NCI-H2081 (cell line): ENCODE measurements at places on chromosomes 4 and X.

GRCh38 chrX:48684134-48684533, 535 bp downstream of the WAS start:
- DNase-seq = no peak

DNA sequence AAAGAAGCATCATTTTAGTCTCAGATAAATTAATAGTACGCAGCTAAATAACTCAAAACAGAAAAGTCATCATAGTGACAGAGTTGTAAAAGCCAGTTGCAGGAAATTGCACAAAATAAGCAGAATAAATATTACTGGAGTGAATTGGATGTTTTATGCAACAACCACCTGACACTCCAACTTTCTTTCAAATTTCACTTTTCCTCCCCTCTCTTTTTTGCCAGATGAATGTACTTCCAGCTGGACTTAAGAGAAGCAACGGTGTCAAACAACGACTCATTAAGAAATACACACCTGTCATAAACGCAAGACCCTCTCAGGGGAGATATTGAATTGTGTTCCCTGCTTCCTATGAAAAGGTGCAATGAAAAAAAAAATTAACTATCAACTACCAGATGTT, 120.2 kb upstream of the HCCS start:
- no peak for DNase-seq

DNA sequence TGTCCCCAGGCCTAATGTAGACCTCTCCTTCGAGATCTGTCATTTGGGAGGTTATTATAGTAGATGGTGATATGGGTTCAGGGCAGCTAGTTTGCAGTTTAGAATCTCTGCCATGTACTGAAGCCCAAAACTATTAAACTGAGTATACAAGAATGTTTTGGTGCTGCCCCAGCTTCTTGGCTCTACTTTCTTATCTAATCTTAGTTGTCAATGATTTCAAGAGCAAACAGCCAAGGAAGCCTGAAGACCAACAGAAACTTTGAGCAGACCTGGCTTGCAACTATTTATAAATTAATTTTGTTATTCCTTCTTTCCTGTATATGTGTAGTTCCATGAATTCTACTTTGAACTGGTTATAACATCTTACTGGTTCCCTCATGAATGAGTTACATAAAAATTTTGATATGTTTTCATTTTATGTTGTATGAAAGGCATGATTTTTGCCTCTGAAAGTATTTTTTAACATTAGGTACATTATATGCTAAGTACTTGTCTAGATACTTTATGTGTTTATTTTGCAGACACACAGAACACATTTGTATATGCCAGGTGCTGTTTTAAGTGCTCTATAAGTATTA, 2.0 kb upstream of the MGST2 start:
- no peak for DNase-seq

GRCh38 chrX:24203072-24203808, 53.7 kb downstream of the ZFX start:
- no peak for DNase-seq

DNA sequence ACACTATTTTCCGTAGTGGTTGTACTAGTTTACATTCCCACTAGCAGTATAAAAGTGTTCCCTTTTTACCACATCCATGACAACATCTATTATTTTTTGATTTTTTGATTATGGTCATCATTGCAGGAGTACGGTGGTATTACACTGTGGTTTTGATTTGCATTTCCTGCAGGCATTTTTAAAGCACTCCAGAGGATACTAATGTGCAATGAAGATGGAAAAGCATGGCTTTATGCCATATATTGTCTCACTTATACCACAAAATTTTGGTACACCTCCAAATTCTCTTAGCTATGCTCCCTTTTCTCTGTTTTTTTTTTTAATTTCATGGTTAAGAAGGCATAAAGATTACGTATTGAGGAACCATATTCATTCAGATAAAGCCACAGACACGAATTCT, 35.1 kb upstream of the NPY2R start:
- DNase-seq = no peak

- DNase-seq = no peak
Observed at GRCh38 chr4:46081248-46081647, 42.6 kb downstream of the GABRG1 start.

GRCh38 chrX:150902434-150903109, 4.1 kb upstream of the CD99L2 start:
- no peak for DNase-seq

DNA sequence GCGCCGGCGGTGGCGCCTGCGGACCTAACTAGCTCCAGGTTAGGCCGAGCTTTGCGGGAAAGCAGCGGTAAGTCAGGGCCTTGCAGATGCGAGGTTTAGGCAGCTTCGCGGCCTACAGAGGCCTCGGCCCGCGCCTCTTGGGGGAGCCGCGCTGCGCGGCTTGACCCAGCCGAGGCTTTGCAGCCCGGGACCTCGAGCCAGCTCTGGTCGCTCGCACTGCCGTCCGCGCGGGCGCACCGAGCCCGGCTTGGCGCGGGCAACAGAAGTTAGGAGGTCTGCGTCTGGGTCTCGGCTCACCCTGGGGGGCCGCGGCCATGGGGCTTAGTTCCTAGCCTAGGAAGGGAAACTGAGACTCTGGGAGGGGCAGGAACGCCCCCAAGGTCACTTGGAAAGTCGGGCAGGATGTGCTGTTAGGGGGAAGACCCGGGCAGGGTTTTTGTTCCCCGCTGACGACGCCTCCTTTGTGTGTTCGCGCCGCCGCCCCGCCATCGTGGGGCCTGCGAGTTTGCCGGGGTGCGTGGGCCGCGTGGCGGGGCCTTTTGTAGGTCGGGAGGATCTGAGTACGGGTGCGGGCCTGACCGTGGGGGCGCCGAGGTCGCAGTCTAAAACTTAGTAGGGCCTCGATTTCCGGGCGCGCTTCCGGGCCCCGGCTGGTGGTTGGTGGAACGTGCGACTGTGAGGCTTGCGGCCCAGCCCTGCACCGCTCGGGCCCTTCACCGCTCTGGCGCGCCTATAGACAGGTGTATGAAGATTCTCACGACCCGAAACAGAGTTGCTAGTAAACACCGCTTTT, 482 bp downstream of the RNF4 start:
- DNase-seq = peak; percentile 52

GRCh38 chr4:128256539-128256938, 31.1 kb downstream of the PGRMC2 start:
- DNase-seq = peak; percentile 44

DNA sequence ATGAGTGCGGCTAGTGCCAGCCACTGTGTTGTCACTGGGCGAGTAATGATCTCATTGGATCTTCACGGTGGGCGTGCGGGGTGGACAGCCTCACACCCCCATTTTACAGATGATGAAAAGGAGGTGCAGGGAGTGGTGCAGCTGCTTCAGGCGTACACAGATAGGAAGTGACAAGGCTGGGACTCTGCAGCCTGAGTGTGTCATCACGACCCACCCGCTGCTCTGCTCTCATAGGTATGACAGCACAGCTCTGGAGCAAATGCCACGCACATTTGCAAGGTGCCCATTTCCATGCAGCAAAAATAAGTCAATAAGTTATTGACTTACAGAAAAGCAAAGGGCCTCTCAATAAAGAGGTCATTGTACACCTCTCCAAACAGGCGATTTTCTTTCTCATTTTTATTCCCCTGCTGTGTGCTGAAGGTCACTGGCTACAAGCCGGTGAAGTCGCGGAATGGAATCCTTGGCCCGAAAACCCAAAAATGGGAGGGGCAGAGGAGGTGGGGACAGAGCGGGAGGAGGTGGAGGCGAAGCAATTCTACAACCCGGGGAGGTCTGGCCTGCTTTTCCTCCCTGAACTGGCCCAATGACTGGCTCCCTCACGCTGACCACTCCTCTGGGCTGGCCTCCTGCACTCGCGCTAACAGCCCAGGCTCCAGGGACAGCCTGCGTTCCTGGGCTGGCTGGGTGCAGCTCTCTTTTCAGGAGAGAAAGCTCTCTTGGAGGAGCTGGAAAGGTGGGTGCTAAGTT, at the start of gene SOD3:
SOD3 (plus strand) TSS at position 658 of the 750 bp plus-strand sequence. CDS start 3,949 bp downstream, outside the sequence.
- no peak for DNase-seq

- no peak for DNase-seq
Observed at GRCh38 chrX:106331606-106332005, 163.5 kb downstream of the PWWP3B start.

GRCh38 chrX:19121466-19121865, 802 bp downstream of the ADGRG2 start:
- no peak for DNase-seq

GRCh38 chr4:107304699-107305286, 268.7 kb upstream of the DKK2 start:
- DNase-seq = no peak

DNA sequence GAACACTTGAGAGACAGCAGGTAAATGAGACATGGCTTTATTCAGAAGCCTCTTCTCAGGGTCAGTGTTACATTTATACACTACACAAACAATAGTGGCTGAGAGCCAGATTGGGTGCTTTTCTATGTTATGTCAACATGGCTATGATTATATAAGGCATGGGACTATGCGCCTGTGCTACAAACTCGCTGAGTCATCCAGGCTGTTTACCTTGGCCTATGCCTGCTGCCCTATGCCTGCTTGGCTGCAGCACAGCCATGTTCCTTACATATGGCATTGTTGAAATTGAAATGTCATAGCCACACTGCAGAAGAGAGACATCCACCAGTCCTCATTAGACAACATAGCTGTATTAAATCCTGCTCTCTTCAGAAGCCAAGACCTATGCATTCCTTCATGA, 236.3 kb upstream of the NWD2 start:
- peak; percentile 84 for DNase-seq

- no peak for DNase-seq
Observed at GRCh38 chr4:141459020-141459419, 177.4 kb upstream of the IL15 start.

DNA sequence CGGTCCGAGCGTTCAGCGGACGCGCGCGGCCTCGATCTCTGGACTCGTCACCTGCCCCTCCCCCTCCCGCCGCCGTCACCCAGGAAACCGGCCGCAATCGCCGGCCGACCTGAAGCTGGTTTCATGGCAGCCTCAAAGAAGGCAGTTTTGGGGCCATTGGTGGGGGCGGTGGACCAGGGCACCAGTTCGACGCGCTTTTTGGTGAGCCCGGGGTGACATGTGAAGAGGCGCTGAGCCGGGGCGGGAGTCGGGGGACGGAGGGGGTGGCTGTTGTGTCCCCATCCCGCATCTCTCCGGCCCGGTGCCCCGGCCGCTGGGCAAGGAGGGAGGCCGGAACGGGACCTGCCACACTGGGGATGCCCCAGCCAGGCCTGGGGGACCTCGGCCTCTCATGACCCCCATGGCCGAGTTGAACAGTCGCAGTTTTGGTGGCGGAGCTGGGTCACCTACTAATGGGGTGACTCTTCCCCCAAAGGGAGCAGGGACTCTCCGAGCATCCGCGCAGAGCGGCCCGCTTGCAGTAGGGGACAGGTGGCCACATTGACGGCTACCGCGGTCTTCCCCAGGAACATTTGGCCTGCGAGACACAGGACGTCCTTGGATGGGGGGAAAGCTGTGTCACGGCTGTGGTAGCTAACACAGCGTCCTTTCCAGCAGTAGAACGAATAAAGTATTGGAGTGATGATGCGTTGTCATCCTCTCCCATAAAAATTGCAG, at the start of gene GK:
GK (plus strand) TSS at position 9 of the 717 bp plus-strand sequence; CDS start at position 124, 115 bp downstream.
- DNase-seq = no peak

GRCh38 chrX:149846789-149847188, 34.2 kb upstream of the MAGEA8 start:
- DNase-seq = no peak

GRCh38 chr4:150023489-150023888, 54.8 kb upstream of the DCLK2 start:
- no peak for DNase-seq

- no peak for DNase-seq
Observed at GRCh38 chr4:185381288-185382196, 14.2 kb downstream of the LRP2BP start.

GRCh38 chrX:96713303-96713702, 28.7 kb downstream of the DIAPH2 start:
- DNase-seq = peak; percentile 81

DNA sequence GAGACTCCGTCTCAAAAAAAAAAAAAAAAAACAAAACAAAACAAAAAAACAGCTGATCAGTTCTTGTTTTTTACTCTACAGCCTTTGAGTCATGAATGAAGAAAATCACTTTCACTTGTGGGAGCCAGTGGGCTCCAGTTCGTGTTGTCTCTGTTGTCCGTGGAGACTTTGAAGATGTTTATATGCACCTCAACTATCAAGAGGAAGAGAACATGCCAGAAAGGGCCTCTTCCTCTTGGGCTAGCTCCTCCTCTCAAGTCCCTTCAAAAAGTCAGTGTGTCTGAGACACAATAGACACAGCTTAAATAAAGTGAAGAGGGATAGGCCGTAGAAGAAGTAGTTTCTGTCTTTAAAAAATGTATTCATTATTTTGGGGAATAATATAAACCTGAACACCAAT, 182.7 kb downstream of the KDR start:
- no peak for DNase-seq

DNA sequence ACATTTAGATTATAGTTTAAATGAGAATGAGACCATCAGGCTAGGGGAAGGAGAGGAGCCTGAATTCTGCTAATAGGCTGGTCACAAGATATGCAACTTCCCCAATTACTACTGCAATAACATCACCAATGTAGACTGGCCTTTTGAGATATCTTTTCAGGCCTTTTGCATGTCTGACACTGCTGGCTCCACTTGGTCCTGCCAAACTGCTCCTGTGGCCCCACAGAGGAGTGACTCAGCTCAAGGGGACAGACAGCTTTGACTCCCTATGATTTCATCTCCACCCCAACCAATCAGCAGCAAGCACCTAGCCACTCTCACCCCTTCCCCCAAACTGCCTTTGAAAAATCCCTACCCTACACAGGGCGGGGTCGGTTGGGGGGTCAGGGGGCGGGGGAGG, 22.8 kb downstream of the GPRIN3 start:
- DNase-seq = no peak

DNA sequence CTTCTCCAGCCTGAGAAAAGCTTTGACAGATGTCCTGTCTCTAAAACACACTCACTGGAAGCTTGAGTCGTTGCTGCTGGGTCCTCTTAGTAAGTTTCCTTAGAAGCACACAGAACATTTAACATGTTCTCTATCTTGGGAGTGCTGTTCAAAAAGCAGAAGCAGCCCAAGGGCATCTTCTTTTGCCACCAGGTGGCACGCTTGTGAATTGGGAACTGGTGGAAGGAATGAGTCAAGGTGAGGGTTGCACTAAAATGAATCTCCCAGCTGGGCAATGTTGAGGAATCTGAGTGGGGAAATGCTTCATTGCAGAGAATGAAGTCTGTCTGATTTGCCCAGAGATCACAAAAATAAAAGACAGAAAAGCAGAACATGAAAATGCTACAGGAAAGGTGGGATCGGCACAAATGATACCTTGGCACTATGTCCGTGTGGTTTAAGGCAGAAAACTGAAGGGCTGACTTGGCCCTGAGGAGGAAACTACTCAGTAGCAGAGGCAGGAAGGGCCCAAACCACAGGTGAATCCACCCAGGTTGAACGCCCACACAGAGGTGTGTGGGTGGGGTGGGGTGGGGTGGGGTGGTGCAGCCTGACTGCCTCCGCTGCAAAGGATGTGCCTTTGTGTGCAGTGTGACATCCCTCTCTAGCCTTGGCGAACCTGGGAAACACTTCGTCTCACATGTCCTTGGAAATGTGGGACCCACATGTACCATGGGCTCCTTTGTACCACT, 26.0 kb downstream of the KIT start:
- DNase-seq = no peak

DNA sequence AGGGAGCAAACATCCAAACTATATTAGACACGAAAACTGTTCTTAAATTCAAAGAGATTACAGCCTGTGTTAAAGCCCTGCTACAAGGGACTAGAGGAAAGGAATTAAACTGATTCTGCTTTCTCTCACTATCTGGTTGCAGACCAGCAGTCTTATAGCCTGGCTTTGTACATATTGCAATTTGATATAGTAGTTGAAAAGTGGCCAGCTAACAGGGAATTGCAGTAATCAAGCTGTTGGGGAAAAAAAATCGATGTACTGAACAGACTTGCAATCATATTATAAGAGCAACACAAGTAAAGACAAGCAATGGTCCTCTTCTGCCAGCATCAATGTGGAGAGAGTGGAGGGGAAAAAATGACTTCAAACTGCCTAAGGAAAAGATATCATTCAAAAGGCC, 364.4 kb upstream of the EPHA5 start:
- DNase-seq = peak; percentile 81
